ENCODE measurements at places on chromosomes 2 and 18.

GRCh38 chr2:9675415-9676351 lies 44.9 kb upstream of the YWHAQ start:
- no peak for DNase-seq

DNA sequence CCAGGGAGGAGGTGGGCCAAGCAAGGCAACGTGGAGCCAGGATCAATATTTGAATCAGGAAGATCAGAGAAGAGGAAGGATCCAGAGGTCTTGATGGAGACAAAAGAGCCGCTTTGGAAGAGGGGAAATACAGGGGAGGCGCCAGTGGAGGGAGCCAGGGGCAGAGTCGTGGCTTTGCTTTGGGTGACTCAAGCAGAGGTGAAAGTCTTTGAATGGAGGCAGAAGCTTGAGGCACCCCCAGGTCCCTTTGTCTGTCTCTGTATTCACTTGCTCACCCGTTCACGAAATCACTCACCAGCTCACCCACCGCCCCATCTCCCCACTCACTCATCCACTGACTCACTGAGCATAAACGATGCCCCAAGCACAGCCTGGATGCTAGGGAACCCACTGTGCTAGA lies 134.1 kb downstream of the ACOXL start:
- no peak for DNase-seq

DNA sequence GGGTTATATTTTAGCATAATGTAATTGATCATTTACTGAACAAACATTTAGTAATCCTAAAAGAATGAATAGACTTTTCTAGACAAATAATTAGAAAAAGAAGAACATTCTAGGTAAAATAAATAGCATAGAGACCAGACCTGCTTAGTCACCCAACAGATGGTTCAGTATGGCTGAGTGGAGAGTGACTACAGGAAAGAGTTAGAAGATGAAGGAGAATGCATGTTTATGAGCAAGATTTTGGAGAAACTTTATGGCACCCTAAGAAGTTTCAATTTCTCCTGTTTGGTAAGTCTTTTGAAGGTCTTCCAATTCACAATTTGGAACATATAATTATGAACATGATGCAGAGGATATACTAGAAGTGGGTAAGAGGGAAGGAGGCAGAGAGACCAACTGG lies 32.9 kb downstream of the FAP start:
- no peak for DNase-seq

GRCh38 chr2:228798458-228799207 lies 472.5 kb downstream of the PID1 start:
- no peak for DNase-seq

DNA sequence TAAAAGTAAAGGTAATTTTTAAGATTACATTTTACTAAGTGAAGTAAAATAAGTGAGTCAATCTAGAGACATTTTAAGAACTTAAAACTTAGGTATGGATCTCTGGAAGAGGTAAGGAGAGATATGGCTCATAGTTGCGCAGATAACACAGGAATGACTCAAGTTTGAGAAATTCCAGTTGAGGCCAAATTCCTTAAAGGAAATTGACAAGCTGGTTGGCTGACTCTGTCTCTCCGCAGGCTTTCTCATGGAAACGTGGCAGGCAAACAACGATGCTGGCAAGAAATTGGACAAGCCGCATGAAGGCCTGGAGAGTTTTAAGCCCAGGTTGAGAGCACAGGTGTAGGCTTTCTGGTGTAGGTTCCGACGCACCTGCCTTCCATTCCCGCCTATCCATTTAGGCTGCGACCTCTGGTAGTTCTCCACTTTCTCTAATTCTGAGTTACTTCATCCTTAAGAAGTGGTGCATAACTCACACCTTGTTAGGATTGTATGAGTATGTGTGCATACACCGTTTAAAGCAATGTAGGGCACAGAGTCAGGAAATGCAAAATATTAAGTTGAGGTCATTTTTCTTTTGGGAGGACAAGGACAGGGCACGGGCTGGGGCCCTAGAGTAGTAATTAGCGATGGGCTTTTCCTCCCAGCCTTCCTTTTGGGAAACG lies 589 bp upstream of the DAW1 start:
- no peak for DNase-seq

DNA sequence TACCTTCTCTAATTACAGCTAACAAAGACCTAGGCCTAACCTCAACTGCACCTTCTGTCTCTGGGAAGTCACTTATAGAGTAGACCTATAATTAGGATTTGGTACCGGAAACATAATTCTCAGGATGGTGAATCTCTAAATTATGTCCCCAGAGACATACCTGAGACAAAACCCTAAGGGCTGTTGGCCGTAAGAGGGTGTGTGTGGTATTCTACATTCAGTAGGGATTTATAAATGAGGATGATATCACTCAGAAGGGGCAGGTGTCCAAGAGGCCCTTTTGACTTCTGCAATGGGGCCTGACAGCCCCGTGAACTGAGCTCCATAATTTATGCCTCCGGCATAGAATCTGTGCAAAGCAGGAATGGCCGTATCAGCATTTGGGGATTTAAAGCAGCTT lies 13.5 kb upstream of the DARS1 start:
- no peak for DNase-seq

- DNase-seq, result no peak
Measured at GRCh38 chr2:234679301-234679740, 182.4 kb upstream of the ARL4C start.

GRCh38 chr2:179612108-179612507 lies 249.3 kb downstream of the ZNF385B start:
- no peak for DNase-seq

Measured in CD8-positive, alpha-beta T cell (primary cell).